Effector memory CD4-positive, alpha-beta T cell (primary cell): ENCODE measurements at places on chromosomes 12 and 14.

GRCh38 chr12:124779161-124780141 lies 84.2 kb downstream of the SCARB1 start:
- no peaks in the 10 kb centered on the region for H3K36me3 ChIP-seq
- no peak overlapping the region for H3K27ac ChIP-seq
- H3K4me3 ChIP-seq: no peak overlapping the region
- DNase-seq: no peak
- no peaks in the 10 kb centered on the region for H3K27me3 ChIP-seq

DNA sequence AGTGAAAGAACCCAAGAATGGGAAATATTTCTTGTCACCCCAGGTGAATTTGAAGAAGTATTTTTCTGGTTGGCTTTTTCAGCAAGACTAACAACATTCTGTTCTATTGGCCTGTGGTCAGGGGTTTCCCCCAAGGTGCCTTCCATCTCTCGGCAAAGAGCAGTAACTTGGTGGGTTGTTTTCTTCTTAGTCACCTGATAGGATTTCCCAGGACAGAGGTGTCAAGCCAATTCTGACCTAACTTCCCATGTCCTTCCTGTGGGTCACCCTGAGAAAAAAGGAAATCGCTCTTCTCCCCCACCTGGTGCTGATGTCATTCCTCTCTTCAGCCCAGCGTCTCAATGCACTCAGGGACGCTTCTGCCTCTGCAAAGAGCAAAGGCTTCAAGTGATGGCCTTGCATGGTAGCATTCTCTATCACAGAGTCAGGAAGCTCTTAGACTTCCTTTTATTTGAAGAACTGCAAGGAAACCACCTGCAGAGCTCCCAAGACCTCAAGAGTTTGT lies 16.1 kb upstream of the IFNG start:
- H3K27ac ChIP-seq: peak overlapping the region; percentile 70
- no peaks in the 10 kb centered on the region for H3K27me3 ChIP-seq
- peaks cover 27% of the 10 kb centered on the region for H3K4me1 ChIP-seq
- H3K4me3 ChIP-seq: peak overlapping the region; percentile 20
- peak; percentile 49 for DNase-seq

DNA sequence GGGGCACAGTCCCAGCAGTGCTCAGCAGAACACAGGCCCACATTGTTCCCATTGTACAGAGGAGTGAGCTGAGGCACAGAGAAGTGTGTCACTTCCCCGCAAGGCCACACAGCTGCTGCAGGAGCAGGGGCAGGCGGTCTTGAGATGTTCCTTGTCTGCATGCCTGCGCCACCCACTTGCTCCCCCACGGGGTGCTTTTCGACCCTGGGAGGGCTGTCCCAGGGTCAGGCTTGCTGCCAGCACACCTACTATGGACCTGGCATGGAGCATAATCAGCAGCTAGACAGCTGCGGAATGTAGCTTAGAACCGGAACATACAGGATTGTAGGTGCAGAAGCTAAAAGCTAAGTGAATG lies 7.8 kb upstream of the EP400 start:
- H3K4me3 ChIP-seq: no peak overlapping the region
- H3K27me3 ChIP-seq: no peaks in the 10 kb centered on the region
- H3K27ac ChIP-seq: no peak overlapping the region
- DNase-seq: no peak
- peaks cover 27% of the 10 kb centered on the region for H3K36me3 ChIP-seq

DNA sequence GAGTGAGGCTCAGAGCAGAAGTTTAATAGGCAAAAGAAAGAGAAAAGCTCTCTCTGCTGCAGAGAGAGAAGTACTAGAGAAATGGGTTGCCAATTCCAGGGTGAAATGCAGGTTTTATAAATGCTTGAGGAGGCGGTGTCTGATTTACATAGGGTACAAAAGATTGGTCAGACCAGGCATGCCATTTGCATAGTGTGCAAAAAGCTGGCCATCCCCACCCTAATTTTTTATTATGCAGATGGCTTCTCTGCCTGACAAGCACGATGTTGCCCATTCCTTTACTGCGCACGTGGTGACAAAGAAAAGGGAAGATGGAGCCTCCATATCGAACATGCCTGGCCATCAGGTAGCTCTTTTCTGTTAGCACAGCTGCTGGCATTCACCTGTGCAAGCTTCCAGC lies 209.3 kb upstream of the PPFIA2 start:
- no peaks in the 10 kb centered on the region for H3K4me1 ChIP-seq
- no peak overlapping the region for H3K27ac ChIP-seq
- no peaks in the 10 kb centered on the region for H3K36me3 ChIP-seq

DNA sequence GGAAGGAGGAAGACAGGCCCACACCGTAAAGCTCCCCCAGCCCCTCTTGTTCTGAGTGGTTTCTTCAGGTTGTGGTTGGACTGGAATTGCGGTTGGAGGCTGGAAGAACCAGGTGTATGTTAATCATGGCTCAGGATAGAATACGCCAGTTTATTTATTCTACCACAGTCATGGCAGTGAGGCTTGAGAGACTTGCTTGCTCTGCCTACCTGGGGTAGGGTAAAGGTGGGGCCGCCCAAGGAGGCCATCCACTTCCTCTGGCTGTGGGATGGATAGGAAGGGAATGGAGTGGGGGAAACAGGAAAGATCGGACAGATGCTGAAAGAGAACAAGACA lies 8.1 kb downstream of the SHMT2 start:
- peaks cover 27% of the 10 kb centered on the region for H3K27me3 ChIP-seq
- no peak for DNase-seq
- no peak overlapping the region for H3K27ac ChIP-seq
- H3K4me3 ChIP-seq: no peak overlapping the region

DNA sequence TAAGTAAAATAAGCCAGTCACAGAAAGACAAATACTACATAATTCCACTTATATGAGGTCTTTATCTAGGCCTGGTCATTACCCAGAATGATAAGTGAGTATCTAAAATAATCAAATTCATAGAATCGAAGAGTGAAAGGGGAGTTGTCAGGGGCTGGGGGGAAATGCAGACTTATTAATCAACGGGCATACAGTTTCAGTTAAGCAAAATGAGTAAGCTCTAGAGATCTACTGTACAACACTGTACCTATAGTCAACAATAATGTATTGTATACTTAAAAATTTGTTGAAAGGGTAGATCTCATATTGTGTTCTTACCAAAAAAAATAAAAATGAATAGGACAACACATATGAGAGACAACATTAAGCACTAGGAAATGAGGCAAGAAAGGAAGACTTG lies 13.3 kb downstream of the BTBD7 start:
- DNase-seq: no peak
- no peak overlapping the region for H3K4me3 ChIP-seq
- H3K4me1 ChIP-seq: no peaks in the 10 kb centered on the region
- no peaks in the 10 kb centered on the region for H3K27me3 ChIP-seq
- H3K27ac ChIP-seq: no peak overlapping the region
- H3K36me3 ChIP-seq: no peaks in the 10 kb centered on the region

GRCh38 chr14:98501335-98501734 lies 770.7 kb downstream of the BCL11B start:
- H3K27me3 ChIP-seq: no peaks in the 10 kb centered on the region
- H3K4me3 ChIP-seq: no peak overlapping the region
- no peaks in the 10 kb centered on the region for H3K4me1 ChIP-seq
- no peaks in the 10 kb centered on the region for H3K36me3 ChIP-seq
- no peak for DNase-seq

- no peaks in the 10 kb centered on the region for H3K36me3 ChIP-seq
- H3K27ac ChIP-seq: no peak overlapping the region
- no peak overlapping the region for H3K4me3 ChIP-seq
- no peak for DNase-seq
- H3K27me3 ChIP-seq: no peaks in the 10 kb centered on the region
- H3K4me1 ChIP-seq: no peaks in the 10 kb centered on the region
These were observed 28.9 kb upstream of the TSPAN8 start for GRCh38 chr12:71186571-71187288.
